ENCODE measurements at places on chromosomes 16 and 17. TPM values are rescaled to one million over a fixed set of nuclear protein-coding genes. Genes with fewer than 3 reads are reported as not detected.

Gene SKAP1
- total RNA-seq: 1.2 TPM

Gene HBA1
- 81.6 TPM for total RNA-seq

Gene ESRP2
- 0.98 TPM for total RNA-seq

Gene WNK4
- 3.6 TPM for total RNA-seq

Gene ALOXE3
- not detected for total RNA-seq

Gene PARD6A
- 16.2 TPM for total RNA-seq

- no peak for DNase-seq
Measured at GRCh38 chr17:18039535-18040260, 490 bp downstream of the GID4 start.

- no peak for DNase-seq
Measured at GRCh38 chr16:31409433-31409832, 16.3 kb downstream of the ITGAD start.

DNA sequence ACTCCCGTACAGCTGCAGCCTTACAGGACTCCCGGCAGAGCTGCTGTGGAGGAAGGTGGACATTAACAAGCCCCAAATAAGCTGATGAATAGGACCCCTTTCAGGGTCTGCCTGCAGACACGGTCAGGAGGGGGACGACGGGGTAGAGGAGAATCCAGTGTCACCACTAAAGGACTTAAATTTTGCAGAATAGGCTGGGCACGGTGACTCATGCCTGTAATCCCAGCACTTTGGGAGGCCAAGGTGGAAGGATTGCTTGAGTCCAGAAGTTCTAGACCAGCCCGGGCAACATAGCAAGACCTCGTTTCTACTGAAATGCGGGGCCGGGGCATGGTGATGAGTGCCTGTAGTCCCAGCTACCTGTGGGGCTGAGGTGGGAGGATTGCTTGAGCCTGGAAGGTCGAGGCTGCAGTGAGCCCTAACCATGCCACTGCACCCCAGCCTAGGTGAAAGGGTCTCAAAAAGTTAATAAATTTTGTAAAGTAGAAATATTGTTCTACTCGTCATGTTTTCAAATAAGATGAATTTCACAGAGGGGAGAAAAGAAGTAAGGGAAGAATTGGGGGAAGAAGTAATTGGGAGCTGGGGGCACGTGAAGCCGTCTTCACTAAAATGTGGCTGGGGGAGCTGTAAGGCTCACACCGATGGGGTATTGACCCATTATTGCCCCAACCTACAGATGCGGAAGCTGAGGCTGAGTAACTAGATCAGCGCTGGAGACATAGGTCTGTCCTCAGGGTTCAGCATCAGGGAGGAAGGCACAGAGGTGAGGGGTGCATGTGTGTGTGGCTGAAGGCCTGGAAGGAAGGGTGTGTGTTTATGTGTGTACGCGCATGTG, 4.7 kb downstream of the LITAFD start:
- no peak for DNase-seq

- DNase-seq: no peak
Measured at GRCh38 chr17:8227238-8227581, 16.8 kb upstream of the AURKB start.

GRCh38 chr16:27468941-27469531, 67.1 kb downstream of the IL21R start:
- DNase-seq: no peak

GRCh38 chr16:20846030-20846429, 39.7 kb downstream of the REXO5 start:
- DNase-seq: no peak

DNA sequence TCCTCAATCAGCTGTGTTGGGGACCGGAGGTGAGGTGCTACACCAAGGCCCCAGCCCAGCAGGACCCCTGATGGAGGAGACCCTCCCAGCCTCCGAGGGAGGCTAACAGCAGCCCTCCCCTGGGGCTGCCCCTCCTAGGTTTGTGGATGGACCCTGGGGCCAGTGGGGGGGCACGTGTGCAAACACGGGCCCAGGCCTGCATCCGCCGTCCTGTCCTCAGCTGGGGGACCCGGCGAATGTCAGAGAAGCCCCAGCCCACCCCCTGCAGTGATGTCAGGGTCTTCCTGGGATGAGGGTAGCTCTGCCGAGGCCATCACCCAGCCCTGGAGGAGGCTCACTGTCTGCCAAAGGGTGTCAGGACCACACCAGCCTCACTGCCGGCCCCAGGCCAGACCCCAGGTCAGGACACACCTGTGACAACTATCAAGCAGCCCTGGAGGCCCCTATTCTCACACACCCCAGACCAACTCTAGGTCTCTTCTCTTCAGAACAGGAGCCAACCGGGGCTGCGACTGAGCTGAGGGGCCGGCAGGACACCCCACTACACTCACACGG, 26.7 kb downstream of the CEP131 start:
- DNase-seq: no peak

GRCh38 chr17:2736956-2737355, 12.5 kb downstream of the CCDC92B start:
- no peak for DNase-seq

- no peak for DNase-seq
Measured at GRCh38 chr16:68230176-68230571, 5.8 kb downstream of the ESRP2 start.

- DNase-seq: no peak
Measured at GRCh38 chr17:81681672-81682071, 1.9 kb downstream of the ARL16 start.

DNA sequence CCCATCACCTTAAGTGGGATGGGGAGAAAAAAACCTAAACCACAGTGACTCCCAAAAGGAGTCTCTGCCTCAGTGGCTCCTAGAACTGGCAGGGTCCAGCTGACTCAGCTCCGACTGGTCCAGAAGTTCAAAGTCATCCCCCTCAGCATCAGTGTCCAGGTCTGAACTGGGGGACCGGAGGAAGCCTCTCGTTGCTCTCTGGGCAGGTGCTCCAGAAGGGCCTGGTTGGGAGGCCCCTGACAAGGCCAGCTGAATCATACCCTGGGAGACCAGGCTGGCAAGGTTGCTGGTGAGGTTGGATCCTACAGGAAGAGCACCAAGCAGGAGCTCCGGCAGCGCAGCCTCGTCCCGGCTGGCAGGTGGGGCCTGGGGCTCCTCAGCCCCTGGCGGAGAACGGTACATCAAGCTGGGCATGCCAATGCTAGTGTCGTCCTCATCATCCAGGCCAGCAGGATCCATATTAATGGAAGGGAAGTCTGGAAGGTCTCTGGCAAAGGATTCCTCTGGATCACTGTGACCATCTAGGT, 4.3 kb upstream of the PSMC3IP start:
- no peak for DNase-seq

- no peak for DNase-seq
Measured at GRCh38 chr17:38741461-38741860, 6.7 kb downstream of the PCGF2 start.

DNA sequence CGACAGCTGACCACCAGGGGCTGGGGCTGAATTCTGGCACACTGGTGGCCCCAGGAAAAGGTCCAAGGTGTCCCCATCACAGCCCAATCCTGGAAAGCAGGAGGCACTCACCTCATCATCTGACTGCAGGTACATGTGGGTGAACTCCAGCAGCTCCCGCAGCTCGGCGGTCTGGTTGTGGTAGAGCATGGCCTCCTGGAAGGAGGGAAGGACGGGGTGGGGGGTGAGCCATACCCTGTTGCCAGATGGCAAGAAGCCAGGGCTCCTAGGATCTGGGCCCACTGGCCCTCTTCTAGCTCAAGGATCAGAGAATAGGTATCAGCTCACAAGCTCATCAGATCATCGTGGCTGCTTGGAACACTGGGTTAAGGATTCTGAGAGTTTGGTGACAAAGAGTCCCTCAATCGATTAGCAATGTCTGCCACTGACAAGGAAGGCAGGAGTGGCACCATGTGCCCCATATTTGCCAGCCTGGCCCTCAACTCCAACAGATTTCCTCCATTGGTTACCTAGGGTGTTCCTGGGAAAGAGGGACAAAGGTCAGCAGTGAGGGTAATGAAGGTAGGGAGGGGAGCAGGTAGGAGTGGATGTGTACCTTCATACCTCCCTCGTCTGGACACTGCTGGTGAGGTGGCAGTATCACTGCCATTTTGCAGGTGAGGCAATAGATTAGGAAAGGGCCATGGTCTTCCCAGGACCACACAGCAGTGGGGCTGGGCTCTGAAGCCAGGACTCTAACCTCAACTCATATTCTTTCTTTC, 4.9 kb downstream of the P3H4 start:
- DNase-seq: no peak

DNA sequence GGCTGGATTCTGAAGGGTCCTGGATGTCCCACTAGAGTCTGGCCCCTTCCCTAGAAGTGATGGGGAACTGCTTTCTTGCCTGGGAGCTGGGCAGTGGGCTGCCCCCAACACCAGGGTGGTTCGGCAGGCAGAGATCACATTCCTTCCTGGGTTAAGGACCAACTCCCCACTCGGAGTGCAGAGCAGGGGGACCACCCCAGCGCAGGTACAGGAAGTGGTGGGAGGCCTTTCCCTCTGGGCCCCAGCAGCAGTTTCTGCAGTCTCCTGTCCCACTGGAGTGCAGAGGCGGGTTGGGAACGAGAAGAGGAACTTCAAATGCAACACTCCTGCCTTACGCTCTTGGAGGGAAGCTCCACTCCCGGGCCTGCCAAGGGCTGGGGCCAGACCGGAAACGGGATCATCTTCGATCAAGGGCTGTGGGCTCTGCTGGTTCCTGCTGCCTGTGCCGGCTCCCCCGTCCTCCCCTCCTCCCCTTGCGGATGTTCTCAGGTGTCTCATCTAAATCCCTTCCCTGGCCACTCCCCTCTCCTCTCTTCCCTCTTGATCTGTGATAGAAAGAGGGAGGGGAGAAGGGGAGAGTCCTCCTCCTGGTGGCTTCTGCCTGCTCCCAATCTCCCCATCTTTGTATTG, 9.0 kb upstream of the NGFR start:
- no peak for DNase-seq

- DNase-seq: no peak
Measured at GRCh38 chr16:373848-374615, 3.7 kb upstream of the MRPL28 start.

DNA sequence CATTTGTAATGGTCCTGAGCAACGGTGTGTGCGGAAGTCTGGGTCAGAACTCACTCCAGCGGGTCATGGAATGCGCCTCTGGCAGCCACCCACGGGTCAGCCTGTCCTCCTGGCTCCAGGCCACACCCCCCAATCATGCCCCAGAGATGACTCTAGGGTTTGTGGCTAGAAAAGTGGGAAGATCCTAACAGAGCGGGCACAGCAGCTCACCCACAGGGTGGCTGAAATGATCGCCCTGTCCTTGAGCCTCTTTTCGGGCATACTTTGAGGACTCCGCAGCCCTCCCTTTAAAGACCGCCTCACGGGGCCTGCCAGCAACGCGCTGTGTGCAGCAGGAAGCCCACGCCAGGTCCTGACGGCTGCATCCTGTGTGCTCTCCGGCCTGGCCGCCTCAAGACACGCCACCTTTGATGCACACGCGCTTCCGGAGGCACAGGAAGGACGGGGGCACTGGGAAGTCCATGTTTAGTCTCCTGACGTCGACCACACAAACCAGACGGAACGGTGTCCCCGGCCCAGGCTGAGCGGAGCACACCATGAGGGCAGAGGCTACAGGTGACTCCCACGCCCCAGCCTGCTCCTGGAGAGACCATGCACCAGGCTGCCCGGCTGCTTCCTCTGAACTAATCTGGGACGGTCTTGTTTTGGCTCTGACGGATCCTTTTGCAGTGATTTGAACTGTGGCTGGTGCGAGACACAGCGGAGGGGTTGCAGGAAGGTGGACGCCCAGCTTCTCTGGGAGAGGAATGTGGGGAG, 92.9 kb downstream of the TBC1D16 start:
- no peak for DNase-seq
